ENCODE measurements at places on chromosomes 7 and 10.

DNA sequence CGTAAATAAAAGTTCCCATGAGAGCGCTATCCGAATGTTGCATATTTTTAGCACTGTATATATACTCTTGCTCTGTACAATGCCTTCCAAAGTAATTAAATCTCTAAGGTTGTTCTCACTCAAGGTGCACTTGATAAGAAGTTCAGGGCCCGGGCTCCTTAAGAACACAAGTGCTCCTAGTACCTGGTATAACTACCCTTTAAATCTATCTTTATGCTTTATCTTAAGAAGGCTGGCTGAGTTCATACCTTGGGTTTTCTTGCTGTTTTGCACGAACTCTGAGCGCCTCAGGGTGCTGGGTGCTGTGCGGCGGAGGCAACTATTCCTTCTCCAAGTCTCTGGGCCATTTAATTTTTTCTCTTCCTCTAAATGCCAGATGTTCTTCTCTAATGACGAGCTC lies 80.4 kb downstream of the DNMBP start:
- no peak for DNase-seq

- no peak for DNase-seq
Observed at GRCh38 chr7:117530390-117530789, 50.6 kb downstream of the CFTR start.

GRCh38 chr10:31963589-31963980 lies 35.0 kb upstream of the ARHGAP12 start:
- DNase-seq, result peak; percentile 22

- no peak for DNase-seq
Observed at GRCh38 chr7:26587536-26587935, 276.9 kb downstream of the SKAP2 start.

DNA sequence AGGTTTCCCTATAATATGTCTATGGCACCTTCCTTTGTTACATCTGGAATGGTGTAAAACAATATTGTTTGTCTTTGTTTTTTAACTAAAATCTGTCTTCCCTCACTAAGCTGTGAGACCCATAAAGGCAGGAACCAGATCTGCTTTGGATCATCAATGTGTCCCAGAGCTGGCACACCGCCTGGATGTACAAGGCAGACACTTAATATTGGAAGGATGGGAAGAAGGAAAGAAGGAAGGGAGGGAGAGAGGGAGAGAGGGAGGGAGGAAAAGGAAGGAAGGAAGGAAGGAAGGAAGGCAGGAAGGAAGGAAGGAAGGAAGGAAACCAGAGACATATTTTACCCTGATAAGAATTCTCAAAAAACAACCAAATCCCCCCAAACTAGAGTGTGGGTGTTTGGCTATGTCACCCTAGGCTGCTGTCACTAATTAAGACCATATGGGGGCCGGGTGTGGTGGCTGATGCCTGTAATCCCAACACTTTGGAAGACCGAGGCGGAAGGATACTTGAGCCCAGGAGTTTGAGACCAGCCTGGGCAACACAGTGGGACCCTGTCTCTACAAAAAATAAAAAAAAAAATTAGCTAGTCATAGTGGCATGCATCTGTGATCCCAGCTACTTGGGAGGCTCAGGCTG lies 59.6 kb downstream of the SH3PXD2A start:
- DNase-seq, result no peak

DNA sequence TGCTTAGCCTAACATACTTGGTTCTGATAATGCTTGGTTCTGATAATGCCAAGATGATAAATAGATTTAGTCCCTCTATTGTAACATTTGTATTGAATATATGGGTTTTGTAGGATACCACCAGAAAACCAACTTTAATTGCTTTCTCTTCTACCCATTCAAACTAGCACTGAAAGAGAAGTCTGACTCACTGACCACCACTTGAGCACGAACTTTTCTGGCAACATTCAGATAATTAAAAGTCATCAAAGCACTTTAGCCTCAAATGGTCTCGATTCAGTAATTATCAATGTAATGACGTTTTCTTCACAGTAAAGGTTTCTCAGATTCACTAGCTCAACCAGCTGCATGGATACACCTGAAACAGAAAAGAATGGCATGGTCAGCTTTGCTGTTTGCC lies 63.0 kb downstream of the HDAC9 start:
- no peak for DNase-seq

DNA sequence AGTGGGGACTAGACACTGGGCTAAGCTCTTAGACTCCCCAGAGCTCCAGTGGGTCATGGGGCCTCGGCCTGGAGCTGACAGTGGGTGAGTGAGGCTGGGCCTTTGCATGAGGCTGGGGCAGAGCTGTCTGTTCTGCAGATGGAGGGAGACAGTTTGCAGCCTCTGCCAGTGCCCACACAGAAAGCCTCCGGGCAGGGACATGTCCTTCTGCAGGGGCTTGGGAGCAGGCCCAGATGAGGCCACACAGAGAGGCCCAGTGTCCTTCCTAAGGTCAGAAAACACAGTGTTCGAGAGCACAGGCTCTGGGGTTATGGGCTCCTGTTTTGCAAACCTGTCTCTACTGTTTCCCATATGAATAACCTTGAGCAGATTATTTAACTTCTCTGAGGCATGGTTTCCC lies 25.1 kb upstream of the HK1 start:
- no peak for DNase-seq

DNA sequence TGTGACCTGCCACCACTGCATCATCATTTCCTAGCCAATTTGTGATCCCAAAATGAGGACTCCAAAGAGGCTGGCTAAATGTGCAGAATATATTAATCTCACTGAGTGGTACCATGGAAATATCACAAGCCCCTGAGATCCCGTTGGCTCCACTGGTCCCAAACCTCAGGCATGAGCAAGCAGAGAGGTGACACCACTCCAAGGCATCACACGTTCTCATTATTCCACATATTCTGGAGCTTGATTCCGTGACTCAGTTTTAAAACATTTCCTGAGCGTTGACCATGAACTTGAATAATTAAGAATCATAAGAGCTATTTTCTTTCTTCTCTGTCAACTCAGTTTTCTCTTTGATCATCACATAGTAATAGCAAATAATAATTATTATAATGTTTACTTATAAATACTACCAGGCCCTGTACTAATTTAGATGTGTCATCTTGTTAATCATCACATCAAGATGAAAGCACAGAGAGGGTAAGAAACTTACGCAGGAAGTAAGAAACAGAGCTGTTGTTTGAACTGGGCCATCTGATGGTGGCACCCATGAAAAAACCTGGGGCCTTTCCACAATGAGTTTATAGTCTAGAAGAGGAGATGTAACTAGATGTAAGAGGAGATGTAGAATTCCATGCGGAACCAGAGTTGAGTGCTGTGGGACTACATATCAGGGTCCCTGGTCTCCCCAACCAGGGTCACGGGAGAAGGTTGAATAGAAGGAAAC lies 3.5 kb downstream of the APBB1IP start:
- no peak for DNase-seq

GRCh38 chr10:130196511-130197487 lies 60.6 kb downstream of the GLRX3 start:
- DNase-seq, result no peak

- DNase-seq, result no peak
Observed at GRCh38 chr10:127346604-127347003, 150.2 kb upstream of the INSYN2A start.

DNA sequence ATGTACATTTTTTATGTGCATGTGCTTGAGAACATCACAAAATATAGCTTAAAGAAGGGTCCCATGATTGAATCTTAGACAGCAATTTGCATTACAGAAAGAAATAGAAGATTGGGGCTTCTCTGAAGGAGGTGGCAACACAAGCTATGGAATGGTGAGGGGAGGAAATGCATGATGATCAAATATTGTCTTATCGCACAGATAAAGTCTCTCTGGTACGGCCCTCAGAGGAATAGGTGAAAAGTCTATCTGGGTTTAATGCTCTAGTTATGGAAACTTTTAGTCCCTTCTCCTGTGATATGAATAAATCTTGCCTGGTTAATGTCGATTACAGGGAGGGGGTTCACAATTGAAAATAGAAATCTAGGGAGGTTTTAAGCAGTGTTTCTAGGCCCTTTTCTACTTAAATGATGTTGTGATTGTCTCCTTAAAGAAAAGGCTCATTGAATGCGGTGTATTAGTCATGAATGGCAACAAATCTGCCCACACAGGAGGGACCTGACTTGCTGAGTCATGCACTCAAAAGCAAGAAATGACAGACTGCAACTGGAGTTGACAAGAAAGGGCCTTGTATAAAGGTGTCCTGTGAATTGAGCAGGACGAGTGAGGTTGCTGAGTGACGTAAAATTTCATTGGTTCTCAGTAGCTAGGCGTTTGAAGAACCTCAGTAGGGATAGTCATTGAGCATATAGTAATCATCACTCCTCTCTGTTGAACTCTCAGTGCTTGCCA lies 133.4 kb upstream of the CSTF2T start:
- peak; percentile 61 for DNase-seq

- DNase-seq, result peak; percentile 56
Observed at GRCh38 chr7:24978843-24979469, 1.0 kb downstream of the OSBPL3 start.

GRCh38 chr10:72511459-72511858 lies 114.4 kb downstream of the MICU1 start:
- no peak for DNase-seq

- no peak for DNase-seq
Observed at GRCh38 chr10:123938890-123939289, 47.3 kb upstream of the CPXM2 start.

GRCh38 chr10:82515256-82515655 lies 640.3 kb downstream of the NRG3 start:
- DNase-seq, result no peak

DNA sequence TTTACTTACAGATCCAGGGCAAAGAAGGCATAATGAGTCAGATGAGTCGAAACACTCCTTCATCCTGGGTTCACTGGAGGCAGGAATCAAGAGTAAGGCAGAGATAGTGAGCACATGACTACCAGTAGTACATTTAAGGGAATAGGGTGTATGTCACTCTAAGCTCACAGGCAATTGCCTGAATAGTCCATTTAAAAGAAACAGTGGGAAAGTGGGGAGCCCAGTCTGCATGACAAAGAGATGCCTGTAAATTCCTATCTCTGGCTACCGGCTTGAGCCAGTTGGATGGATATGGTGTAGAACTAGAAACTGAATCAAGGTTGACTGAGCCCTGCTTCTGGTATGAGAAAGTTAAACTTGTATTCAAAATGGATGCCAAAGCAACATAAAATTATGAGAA lies 861.5 kb upstream of the ZWINT start:
- DNase-seq, result peak; percentile 79

DNA sequence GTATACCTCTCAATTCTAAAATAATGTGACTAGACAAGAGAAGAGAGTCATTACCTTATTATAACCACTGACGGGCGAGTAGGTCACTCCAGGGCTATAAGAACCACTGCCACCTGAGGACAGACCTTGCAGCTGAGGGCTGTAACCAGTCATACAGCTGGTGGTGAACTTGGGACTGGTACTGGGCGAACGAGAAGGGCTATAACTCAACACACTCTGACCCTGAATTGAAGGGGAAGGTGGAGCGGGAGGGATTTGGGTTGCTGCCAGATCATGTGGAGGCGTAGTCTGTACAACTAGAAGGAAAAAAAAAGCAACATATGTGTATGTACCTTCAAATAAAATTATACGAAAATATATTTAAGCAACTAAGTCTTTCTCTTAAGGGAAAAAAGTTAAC lies 3.4 kb downstream of the TMEM209 start:
- no peak for DNase-seq

GRCh38 chr7:24820730-24821044 lies 63.4 kb upstream of the GSDME start:
- no peak for DNase-seq

GRCh38 chr10:107718864-107719263 lies 554.4 kb upstream of the SORCS1 start:
- DNase-seq, result no peak

GRCh38 chr7:101882595-101883564 lies 65.5 kb downstream of the CUX1 start:
- peak; percentile 87 for DNase-seq

DNA sequence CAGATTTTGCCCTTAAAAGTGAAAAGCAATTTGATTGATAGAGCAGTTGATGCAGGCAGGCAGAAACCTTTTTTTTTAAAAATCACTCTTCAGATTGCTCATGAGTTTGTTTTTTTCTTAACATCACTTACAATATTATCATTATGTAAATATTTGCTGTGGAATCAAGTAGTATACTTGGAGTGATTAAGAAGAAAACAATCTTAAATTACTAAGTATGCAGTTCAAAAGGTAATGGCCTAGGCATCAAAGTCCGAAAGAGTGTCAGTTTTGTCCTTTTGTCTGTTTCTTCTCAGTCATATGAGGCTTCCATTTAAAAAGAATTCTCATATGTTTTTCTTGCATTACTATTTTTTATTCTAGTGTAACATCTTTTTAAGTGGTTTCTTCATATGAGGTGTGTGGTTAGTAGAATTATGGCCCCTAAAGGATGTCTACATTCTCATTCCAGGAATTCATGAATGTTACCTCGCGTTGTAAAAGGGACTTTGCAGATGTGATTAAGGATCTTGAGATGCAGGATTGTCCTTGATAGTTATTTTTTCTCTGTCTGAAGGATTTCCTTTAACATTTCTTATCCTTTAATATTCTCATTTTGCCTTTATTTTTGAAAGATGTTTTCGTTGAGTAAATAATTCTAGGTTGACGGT lies 44.0 kb downstream of the BICC1 start:
- DNase-seq, result no peak

- no peak for DNase-seq
Observed at GRCh38 chr10:19252531-19252930, 203.9 kb downstream of the MALRD1 start.

GRCh38 chr10:79377557-79378382 lies 30.5 kb downstream of the PPIF start:
- no peak for DNase-seq

GRCh38 chr7:83301416-83301815 lies 138.7 kb upstream of the PCLO start:
- no peak for DNase-seq

GRCh38 chr7:46968003-46968402 lies 613.9 kb downstream of the TNS3 start:
- no peak for DNase-seq

DNA sequence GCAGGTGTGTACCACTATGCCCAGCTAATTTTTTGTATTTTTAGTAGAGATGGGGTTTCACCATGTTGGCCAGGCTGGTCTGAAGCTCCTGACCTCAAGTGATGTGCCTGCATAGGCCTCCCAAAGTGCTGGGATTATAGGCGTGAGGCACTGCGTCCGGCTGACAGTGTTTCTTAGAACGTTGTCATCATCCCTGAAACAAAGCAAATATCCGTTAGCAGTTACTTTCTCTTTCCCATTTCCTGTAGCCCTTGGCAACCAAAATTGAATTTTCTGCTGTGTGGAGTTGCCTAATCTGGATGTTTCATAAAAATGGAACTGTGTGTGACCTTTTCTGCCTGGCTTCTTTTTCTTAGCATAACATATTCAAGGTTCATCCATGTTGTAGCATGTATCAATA lies 22.4 kb downstream of the ZNF33A start:
- no peak for DNase-seq

GRCh38 chr7:153457746-153458145 lies 594.5 kb upstream of the DPP6 start:
- DNase-seq, result no peak

GRCh38 chr10:66925896-66926715 lies at the start of gene LRRTM3:
TSS of gene LRRTM3 (plus strand) at chr10:66926036.
- peak; percentile 86 for DNase-seq

GRCh38 chr10:12852687-12853086 lies 148.8 kb downstream of the CCDC3 start:
- DNase-seq, result no peak

GRCh38 chr10:32340596-32341180 lies 6.3 kb downstream of the EPC1 start:
- DNase-seq, result no peak

- DNase-seq, result no peak
Observed at GRCh38 chr7:92625617-92626016, 35.4 kb upstream of the FAM133B start.

- no peak for DNase-seq
Observed at GRCh38 chr10:118394301-118395200, 52.4 kb upstream of the FAM204A start.

All from mesendoderm (in vitro differentiated cells).